ENCODE measurements at places on chromosomes 2 and 18.

- no peak for DNase-seq
These were observed 150.3 kb downstream of the SMAD7 start for GRCh38 chr18:48800466-48800865.

GRCh38 chr2:180944372-180944771 lies 36.0 kb upstream of the UBE2E3 start:
- DNase-seq, result no peak

DNA sequence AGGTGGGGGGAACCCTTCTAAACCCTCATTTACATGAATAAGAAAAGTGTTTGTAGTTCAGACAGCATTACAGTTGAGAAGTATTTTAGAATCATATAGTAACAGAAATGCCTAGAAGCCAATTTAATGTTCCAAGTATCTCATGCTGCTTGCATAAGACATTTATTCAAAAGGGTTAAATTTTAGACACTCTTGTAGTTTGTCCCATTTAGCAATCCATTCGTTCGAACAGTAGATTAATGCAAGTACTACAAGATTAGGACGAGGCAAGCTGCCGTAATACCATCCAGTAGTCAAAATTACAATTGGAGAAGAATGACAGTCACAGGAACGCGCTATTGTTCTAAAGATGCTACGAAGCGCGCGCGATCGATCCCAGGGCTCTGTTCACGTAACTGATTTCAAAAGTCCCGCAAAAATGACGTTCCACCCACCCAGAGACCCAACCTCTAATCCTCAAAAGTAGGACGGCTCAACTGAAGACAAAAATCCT lies 1.2 kb downstream of the TMEM237 start:
- no peak for DNase-seq

GRCh38 chr18:42525905-42526304 lies 570.9 kb downstream of the PIK3C3 start:
- no peak for DNase-seq

GRCh38 chr2:222915092-222915957 lies 54.5 kb downstream of the ACSL3 start:
- no peak for DNase-seq

- DNase-seq, result no peak
These were observed 44.2 kb upstream of the LYPD6B start for GRCh38 chr2:148994341-148994740.

GRCh38 chr2:29056452-29056851 lies 17.9 kb downstream of the PCARE start:
- DNase-seq, result no peak

DNA sequence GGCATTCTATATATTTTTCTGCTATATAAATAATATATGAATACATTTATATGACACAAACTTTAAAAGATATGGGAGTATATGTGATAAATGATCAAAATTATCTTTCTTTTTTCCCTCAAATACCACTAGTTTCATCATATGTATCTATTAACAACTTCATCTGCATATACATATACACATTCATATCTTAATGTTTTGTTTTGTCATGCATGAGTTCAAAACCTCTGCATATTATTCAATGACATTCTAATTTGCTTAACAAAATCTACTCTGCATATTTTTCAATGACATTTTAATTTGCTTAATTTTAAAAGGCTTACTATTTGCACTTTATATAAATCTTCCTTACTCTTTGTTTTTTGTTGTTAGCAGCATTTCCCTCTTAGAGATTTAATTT lies 276.2 kb downstream of the PIK3C3 start:
- DNase-seq, result no peak

- no peak for DNase-seq
These were observed 31.3 kb downstream of the PTRHD1 start for GRCh38 chr2:24761866-24762265.

- no peak for DNase-seq
These were observed 83.8 kb downstream of the CCDC178 start for GRCh38 chr18:33356735-33357134.

DNA sequence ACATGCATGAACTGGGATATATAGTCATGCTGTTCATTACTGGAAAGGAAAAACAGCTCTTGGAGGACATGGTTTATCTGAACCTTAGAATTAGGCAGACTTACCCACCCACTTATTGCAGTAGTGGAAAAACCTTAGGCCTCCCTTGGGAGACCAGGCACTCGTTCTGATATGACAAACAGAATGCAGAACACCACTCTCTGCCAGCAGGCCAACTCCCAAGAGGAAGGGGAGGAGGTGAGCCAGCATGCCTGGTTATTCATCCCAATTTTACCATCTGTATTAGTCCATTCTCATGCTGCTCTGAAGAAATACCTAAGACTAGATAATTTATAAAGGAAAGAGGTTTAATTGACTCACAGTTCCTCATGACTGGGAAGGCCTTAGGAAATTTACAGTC lies 17.5 kb downstream of the C18orf63 start:
- no peak for DNase-seq

GRCh38 chr2:182132605-182133004 lies 147.0 kb downstream of the PPP1R1C start:
- no peak for DNase-seq

DNA sequence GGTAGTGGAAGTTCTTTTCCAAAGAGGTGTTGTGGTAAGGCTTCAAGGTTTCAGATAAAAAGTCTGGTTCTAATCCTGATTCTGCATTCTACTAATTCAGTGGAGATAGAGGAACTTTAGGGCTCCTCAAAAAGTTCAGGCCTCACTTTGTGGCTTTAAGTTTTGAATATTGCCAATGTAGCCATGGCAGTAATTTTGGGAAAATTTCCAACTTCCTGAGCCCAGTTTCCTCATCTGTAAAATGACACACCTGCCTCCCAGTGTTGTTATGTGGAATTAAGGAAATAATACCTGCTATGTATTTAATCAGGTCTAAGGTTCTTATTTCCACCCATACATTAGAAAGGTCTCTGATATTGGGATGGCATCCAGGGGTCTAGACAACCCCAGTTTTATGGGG lies 147.6 kb upstream of the ITGA6 start:
- DNase-seq, result no peak

DNA sequence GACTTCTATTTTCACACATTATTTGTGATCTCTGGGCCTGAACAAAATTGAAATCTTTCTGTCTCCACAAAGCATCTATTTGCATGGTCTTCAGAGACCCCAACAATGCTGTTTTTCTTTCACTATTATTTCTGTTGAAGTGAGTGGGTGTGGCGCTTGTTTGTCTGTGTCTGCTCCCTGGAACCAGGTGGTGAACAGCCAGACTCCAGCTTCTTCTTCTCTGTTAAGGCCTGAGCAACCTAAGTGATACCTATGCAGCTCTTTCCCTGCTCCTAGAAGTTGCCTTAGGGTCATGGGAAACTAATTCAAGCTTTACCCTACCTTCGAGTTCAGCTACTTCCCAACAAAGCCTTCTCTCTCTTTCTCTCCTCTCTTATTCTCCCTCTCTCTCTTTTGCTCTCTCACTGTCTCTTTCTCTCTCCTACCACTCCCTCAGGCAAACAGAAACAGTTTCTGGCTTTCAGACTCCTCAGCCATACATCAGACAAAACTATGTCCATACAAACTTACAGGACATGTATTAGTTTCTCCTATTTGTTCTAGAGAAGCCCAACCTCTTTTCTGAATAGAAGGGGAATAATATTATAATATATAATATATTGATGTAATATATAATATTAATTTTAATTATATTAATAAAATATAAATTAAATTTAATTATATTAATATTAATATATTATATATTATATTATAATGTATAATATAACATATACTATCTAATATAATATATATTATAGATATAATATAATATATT lies 552.5 kb downstream of the DSC3 start:
- DNase-seq, result no peak

DNA sequence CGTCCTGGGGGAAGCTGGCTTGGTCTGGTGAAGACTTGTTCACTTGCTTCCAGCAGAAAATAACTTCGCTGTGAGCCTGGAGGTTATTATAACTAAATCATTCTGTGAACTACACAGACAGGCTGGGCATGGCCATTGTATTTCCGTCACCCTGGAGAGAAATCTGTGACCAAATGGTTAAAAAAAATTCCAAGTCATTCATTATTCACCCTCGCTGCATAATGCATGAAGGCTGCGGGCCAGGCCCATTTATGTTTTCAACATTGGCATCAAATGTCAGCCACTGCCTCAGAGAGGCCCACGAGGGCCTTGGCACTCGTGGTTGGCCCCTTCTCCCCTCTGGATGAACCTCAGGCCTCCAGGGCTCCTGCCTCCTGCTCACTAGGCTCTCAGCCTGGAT lies 57.7 kb downstream of the RRM2 start:
- DNase-seq, result no peak

DNA sequence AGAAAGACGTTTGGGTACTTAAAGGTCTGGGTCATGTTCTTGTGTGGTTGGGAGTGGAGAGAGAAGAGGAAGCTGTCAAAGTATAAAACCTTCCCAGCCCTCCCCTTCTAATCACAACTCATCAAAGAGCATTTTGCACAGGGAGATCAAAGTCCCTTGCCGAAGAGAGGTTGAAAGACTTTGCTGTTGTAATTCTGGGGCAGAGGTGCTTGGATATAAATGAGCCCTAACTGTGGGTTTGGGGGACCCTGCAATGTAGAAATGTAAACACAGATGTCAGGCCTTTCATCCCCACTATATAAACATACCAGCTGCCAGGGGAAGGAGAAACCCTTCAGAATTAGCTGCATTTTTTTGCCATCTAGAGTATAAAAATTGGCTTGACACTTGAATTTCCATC lies 182.1 kb downstream of the ETAA1 start:
- no peak for DNase-seq

DNA sequence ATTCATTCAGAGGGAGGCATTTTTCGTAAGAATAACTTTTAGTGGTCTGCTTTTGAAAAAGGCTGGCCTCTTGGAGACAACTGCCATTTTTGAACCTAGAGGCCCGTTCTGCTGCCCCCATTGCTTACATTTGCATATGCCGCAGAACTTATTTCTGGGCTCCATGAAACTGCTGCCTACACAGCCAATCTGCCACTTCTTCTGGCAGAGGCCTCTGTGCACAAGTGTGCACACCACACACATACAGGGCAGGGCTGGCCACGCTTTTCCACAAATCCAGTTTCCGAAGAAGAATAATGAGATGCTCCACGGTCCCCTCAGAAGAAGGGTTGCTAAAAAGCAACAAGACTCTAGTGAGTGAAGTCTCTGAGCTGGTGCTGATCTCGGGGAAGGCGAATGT lies 56.2 kb downstream of the TMEM200C start:
- DNase-seq, result no peak

DNA sequence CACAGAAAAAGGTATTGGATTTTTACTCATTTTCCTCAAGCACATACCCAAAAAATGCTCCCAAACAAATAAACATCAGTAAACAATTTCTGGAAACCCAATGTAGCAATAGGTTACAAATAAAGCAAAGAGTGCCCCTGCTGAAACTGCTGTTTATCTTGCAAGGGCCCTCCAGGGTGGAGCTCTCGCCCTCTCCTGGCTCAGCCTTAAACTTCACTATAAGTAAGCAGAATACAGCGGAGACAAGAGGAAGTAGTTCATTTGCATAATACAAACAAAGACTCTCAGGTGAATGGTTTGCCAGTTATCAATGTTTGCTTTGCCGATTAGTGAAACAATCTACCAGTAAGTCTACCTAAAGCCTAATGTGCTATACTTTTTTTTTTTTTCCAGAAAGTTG lies 437.6 kb downstream of the DLGAP1 start:
- DNase-seq, result peak; percentile 31

DNA sequence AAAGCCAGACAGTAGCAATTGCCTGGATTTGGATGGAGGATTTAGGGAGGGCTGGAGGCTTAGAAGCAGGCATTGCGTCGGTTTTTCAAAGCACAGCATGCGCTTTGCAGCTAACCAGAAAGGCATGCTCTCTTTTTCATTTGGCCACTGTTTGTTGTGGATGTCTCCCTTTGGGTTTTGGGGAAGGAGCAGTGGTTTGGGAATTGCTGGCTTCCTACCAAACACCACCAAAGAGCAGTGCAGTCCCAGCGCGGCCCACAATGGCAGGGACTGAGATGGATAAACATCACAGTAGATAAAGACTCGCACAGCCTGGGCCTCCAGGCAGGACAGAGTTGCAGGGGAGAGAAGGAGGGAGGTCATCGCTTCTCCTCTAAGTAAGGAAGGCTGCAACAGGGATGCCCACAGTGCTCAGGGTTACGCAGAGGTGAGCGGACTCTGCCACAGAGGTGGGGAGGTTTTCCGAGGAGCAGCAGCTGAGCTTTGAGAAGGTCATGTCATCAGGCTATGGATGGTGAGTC lies 148.5 kb downstream of the MYT1L start:
- DNase-seq, result no peak

DNA sequence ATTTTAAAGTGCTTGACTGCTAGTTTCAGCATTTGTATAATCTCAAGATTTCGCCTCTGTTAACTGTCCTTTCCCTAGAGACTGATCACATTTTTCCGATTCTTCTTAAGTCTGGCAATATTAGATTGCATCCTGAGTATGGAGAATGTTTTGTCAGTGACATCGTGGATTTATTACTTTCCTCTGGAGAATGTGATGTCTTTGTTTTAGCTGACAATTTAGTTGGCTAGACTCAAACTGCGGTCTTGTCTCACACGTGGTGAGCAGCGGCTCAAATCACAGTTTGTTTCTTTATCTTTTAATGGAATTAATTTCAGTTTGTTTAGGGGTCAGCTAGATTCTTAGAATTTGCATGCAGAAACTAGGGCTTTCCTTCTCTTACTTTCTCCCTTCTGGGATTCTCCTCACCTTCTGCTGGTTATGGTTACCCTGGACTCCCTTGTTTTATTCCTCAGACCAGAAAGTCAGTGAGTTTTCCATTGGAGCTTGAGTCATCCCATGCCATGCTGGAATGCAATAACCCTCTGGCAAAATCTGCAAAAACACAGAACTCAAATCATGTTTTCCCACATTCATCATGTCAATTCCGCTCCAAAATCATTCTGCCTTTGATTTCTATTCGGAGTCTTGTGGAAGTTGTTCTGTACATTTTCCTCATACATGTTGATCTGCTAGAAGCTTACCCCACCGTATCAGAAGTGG lies 327.2 kb upstream of the TRIB2 start:
- DNase-seq, result no peak

- no peak for DNase-seq
These were observed 248.8 kb downstream of the ACKR3 start for GRCh38 chr2:236818281-236819045.

GRCh38 chr2:172437419-172438341 lies 10.3 kb downstream of the ITGA6 start:
- DNase-seq, result peak; percentile 66

DNA sequence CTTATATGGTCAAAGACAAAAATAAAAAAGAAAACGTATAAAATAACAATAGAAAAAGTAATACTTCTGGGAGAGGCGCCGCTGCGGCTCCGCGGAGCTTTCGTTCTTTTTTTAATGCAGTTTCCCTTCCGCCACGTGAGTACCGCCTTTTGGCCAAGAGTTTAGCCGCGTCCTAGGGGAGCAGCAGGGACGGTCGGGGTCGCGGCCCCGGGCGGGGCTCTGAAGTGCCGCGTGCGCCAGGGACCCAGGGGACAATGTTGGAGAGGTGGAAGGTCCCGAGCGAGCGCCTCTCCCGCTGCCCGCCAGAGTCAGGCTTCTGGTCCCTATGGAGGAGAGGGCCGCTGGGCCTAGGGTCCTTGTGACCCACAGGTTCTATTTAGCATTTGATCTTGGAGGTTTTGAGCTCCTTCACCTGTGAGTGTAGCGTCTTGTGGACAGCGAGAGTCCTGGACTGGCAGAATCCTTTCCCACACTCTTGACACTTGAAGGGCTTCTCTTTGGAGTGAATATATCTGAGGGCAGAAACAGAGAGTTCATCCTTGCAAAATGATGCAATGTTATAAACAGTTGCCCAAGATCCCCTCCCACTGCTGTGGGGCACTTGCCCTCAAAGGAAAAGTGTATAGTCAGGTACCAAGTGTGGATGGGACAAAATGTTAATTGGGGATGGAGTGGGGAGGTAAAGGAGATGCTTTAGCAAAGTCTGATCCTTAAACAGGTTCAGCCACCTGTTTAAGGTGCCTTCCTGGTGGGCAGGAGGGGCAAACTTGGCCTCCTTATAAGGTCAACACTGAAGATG lies 6.3 kb downstream of the OSR1 start:
- no peak for DNase-seq
